Iris pigment epithelial cell (primary cell): ENCODE measurements at places on chromosomes 1 and 21.

DNA sequence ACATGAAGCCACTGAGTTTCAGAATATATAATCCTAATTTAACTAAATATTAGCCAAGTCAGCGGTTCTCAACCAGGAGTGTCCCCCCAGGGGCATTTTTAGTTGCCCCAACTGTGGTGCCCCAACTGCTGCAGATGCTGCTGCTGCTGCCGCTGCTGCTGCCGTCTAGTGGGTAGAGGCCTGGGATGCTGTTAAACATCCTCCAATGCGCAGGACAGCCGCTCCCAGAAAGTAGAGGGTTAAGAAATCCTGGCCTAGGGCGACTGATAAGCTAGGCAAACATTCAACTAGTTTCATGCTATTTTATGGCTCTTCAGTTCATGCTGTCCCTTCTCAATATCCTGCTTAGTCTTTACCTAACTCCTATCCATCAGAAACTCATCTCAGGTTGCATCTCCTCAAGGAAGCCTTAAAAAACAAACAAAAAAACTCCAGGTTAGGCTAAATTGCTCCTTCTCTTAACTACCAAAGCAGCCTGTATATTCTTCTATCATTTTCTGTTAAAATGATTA, 9.9 kb upstream of the DCAF6 start:
- no peak for DNase-seq

DNA sequence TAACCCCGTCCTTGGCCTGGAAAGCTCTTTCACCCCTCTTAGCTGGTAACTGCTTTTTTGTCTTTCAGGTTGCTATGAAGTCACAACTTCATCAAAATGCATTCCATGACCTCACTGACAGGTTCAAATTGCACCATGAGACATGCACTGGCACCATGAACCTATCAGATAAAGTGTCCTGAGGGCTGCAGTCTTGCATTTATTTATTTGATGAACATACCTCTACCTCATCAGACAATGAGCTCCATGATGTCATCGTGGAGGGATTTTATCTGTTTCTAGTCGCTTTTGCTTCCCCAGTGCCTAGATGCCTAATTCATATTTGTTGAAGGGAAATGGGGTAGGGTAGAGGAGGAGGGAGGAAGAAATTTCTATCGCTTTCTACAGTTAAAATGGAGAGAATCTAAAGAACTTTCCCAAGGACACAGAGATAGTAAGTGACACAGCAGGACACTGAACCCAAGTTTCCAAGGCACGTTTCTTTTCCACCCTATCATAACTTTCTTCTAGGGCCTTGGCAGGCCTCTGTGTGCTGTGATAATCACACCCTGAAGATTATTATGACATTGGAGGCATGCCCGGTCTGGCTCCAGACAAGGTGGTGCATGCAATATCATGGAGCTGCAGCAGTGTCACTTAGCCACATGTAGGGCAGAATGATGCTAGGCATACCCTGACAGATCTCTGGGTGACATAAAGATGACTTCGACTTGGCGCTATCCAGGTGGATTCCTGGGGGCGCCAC, 69.5 kb downstream of the CD58 start:
- no peak for DNase-seq

- DNase-seq: peak; percentile 78
Measured at GRCh38 chr1:79193211-79194079, 186.9 kb upstream of the ADGRL4 start.

DNA sequence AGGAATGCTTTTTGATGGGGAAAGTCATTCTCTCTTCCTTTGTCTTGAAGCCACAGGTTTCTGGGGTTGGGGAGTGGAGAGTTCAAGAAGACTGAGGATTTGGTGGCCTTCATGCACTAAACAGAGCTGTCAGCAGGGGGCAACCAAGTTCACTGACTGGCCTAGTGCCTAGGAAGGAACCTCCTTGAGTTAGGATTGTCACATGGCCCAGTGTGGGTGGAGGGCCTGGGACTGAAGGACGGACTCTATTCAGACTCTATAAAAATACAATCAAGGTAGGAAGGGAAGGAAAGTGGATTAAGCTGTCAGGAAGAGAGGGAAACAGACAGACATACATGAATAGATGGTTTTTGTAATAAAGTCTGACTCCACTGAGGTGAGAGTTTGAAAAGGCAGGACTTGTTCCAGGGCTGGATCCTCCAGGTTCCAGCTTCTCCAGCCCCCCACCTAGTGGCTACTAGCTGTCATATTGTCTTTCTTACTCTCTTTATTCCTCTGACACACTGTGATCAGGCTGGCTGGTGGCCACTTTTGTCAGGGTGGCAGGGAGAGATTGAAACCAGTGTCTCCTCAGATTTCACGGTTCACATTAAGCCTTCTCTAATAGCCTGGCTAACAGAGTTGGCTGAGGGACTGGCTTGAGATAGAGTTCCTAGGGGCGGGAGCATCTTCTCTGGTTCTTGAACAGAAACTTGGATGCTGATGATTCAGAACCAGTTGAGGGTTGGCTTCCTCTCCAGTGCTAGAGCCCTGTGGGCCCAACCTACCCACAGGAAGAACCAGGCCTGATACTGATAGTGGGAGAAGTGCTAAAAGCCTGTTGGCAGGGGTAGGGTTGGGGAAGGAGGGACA, 4.1 kb upstream of the SH3BGRL3 start:
- peak; percentile 93 for DNase-seq

- no peak for DNase-seq
Measured at GRCh38 chr1:203039609-203040512, 13.6 kb downstream of the PPFIA4 start.

GRCh38 chr1:19765623-19766022, 34.1 kb downstream of the TMCO4 start:
- DNase-seq: peak; percentile 93

DNA sequence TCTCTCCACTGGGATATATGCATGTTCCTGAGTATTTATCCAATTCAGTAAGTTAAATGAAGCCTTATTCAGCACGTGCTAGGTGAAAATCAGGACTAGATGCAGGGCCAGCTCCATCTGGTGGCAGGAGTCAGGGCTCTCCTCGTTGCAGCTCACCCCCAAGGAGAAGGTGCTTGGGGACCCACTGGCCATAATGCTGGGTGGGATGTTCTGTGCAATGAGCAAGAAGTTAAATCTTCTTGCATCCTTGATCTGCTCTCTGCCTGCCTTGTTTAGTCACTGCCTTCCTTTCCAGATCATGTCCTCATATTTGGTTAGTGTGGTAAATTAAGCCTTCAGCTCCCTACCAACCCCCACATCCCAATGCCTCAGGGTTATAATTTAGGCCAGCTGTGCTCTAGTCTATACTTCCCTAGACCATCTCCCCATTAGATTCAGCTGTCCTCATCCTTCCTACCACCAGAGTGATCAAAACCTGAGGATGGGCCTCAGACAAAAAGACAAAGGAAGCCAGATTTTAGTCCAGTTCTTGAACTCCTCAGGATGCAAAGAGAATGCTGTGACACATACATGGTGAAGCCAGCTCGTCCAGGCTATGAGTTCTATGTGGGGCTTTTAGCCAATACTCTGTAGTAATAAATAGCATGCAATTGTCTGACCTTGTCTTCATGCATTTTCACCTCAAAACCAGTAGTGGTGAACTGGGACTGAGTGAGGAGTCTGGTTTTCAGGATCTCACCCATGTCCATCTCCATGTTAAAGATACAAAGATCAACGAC, 55.9 kb downstream of the SEC16B start:
- peak; percentile 56 for DNase-seq

DNA sequence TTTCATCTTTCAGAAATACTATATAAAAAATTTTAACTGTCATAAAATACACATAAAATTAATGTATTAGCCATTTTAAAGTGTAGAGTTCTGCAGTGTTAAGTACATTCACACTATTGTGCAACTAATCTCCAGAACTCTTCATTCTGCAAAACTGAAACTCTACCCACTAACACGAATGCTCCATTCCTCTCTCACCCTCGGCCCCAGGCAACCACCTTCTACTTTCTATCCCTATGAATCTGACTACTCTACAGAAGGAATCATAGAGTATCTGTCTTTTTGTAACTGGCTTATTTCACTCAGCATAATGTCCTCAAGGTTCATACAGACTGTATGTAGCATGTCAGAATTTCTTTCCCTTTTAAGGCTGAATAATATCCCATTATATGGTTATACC, 43.4 kb downstream of the LTN1 start:
- no peak for DNase-seq

DNA sequence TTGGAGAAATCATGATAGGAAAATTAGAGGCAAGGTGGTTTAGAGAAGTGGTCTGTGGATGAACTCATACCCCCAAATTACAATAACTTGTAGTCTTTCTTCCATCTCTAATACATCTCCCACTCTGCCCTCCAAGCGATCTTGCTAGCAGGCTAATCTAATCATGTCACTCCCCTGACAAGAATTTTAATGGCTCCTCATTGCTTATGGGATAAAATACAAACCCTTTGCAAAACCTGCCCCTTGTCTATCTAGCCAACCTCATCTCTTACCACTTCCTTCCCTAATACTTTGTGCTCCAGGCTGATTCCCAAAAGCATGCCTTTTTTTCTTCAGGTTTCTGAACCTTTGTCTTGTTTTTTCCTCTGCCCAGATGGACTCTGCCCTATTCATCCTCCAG, 71.3 kb upstream of the LRRN2 start:
- no peak for DNase-seq

GRCh38 chr1:36642802-36643201, 160.1 kb upstream of the CSF3R start:
- DNase-seq: no peak

DNA sequence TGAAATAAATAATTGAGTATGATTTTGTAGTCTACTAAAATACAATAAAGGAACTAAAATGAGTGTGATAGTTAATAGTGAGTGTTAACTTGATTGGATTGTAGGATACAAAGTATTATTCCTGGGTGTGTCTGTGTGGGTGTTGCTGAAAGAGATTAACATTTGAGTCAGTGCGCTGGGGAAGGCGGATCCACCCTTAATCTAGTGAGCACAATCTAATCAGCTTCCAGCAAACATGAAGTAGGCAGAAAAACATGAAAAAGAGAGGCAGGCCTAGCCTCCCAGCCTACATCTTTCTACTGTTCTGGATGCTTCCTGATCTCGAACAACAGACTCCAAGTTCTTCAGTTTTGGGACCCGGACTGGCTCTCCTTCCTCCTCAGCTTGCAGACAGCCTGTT, 1716.6 kb downstream of the MRPL39 start:
- no peak for DNase-seq

DNA sequence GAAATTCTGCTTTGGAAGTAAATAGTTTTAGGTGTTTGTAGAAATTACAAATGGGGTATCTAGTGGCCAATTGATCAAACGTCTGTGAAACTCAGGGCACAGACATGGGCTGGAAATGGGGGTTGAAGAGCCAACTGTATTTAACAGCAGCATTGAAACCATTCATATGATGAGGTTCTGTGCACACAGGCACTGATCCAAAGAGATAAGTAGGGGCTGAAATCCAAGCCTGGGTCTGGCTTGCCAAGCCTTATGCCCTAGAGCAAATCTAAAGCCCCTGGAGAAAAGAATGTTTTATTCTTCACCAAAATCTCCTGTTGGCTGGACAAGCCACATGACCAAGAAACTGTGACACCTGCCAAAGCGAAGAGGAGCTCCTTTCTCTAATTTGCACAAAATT, 67.6 kb upstream of the ST6GALNAC5 start:
- DNase-seq: no peak

- DNase-seq: no peak
Measured at GRCh38 chr1:171352554-171352953, 38.6 kb downstream of the FMO4 start.

DNA sequence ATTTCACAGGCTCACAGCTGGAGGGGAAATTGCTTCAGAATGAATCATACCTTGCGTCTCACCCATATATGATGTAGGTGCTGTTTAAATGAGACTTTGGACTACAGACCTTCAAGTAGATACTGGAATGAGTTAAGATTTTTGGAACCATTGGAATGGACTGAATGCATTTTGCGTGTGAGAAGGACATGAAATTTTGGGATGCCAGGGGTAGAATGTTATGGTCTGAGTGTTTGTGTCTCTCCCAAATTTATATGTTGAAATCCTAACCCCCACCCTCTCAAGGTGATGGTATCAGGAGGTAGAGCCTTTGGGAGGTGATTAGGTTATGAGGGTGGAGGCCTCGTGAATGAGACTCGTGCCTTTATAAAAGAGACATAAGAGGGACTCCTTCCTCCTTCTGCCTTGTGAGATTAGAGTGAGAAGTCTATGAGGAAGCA, 41.4 kb downstream of the KCNK1 start:
- no peak for DNase-seq

- no peak for DNase-seq
Measured at GRCh38 chr1:201281573-201281972, 1.7 kb upstream of the PKP1 start.

DNA sequence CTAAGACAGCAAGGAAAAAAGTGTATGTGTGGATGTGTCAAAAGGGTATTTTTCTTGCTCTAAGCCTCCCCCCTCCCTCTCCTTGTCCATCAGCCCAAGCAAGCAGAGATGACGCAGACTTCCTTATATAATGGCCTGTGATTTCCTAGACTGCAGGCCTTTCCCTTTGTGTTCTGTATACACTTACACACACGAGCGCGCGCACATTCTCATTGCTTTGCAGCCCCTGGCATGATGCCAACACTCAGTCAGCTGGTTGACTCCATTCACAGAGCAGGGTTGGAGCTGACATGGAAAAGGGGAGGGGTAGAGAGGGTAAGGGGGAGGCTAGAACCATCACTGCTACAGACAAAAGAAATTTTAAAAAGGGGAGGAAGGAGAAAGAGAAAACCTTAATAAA, 41.8 kb downstream of the GATAD2B start:
- DNase-seq: peak; percentile 96

- peak; percentile 43 for DNase-seq
Measured at GRCh38 chr1:153919876-153920852, 2.6 kb downstream of the GATAD2B start.

- DNase-seq: no peak
Measured at GRCh38 chr1:25369241-25369640, 31.1 kb downstream of the TMEM50A start.

DNA sequence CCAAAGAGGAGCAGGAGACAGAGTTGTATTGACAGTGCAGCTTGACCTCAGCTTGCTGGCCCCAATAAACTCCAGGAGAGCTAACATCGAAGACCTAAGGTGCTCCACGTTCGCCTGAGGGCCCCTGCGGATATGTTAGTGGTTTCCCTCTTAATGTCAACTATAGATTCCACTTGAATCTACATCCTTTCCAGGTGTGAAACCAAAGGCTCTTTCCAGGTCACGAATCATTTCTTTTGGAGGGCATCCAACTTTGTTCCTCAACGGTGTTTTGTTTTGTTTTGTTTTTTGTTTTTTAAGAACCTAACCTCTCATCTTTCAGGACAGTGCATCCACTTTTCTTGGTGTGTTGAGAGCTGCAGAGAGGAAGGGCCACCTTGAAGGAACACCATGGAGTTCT, 267.6 kb upstream of the SGIP1 start:
- DNase-seq: no peak

- DNase-seq: peak; percentile 97
Measured at GRCh38 chr21:29187944-29188343, 57.5 kb downstream of the MAP3K7CL start.
